Fibroblast of lung (primary cell): ENCODE measurements at places on chromosomes 2 and 18. TPM values are rescaled to one million over a fixed set of nuclear protein-coding genes. Genes with fewer than 3 reads are reported as not detected.

GRCh38 chr2:48812416-48812815 lies 56.9 kb upstream of the LHCGR start:
- no peak for DNase-seq

GRCh38 chr2:44668336-44668735 lies 273.2 kb upstream of the SIX3 start:
- no peak for DNase-seq

- DNase-seq, result no peak
These were observed 594.0 kb downstream of the ERBB4 start for GRCh38 chr2:211944572-211944971.

GRCh38 chr2:159968279-159968900 lies 94.0 kb downstream of the PLA2R1 start:
- DNase-seq, result peak; percentile 70

GRCh38 chr2:218811382-218811781 lies 20.2 kb downstream of the PRKAG3 start:
- peak; percentile 15 for DNase-seq

GRCh38 chr2:181312515-181312927 lies 144.7 kb upstream of the ITGA4 start:
- no peak for DNase-seq

- DNase-seq, result no peak
These were observed 414.4 kb upstream of the CDH7 start for GRCh38 chr18:65336411-65336810.

GRCh38 chr2:191676790-191677645 lies 918 bp upstream of the NABP1 start:
- peak; percentile 97 for DNase-seq

DNA sequence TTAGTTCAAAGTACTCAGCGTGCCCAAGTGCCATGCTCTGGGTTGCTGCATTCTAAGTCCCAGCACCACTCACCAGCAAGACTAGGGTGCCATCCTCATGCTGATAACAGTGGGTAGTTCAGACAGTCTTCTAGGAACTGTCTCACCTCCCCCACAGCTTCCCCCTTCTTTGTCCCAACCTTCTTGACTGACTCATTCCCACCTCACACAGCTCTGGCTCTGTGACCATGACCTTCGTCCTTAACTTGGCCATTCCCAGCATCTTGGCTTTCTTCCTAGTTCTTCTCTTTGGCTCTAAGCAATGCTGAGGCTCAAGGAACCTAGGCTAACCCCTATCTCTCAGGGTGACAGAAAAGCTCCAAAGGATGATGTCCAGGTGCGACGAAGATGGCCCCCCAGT lies 20.0 kb upstream of the CXCR4 start:
- no peak for DNase-seq

DNA sequence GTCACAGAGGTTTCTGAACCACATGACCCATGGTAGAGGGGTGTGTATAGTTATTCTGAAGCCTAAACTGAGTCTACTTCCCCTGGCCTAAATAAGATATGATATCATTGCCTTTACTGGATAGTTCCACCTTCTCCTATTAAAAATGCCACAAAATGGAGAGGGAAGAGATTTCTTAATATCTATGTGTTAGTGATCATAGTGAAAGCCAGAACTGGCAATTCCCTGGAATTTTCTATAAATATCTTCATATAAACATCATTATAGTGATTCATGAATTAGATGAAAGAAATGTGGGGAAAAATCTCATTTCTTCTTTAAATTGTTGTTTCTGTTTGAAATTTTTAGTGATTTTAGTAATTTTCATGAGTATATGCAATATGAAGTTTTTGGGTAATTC lies 45.8 kb downstream of the TSHZ1 start:
- no peak for DNase-seq

DNA sequence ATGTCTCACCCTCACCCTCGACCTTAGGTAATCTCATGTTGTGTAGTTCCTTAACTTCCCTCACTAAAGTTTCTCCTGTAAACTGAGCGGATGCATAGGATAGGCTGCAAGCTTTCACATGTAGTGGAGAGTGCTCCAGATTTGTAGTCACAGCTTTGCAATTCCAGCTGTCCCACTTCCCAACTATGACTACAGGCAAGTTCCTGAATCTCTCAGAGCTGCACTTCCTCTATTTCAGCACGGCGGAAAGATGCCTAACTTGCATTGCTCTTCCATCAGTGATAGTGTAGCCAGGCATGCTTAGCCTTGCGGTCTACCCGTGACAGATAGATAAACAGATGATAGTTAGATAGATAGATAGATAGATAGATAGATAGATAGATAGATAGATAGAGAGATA lies 183.1 kb upstream of the CCDC68 start:
- peak; percentile 59 for DNase-seq

GRCh38 chr2:205700331-205701132 lies 18.2 kb downstream of the NRP2 start:
- peak; percentile 97 for DNase-seq

DNA sequence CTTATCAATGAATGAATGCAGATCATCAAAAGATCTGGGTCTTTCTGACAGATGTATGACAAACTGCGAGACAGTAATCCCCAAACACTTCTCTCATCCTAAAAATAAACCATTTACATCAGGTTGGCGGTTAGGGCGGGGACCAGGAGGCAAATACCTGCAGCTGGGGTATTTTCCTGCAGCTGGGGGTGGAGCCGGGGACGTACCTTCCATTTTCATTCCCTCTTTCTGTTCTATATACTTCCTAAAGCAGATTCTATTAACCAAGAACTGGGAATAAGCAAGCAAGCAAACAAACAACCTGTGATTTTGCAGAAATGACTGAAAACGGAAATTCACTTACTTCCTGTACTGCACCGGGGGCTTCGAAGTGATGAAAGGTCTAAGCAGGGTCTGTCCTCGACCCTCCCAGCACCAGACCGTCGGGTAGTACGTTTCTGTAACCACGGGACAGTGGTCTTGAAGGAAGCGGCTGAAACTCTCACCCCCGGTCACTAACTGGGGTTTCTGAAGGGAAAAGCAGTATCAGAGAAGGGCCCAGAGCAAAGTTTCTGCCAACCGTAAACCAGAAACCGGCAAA lies 1.2 kb downstream of the ABHD3 start:
- peak; percentile 1 for DNase-seq

DNA sequence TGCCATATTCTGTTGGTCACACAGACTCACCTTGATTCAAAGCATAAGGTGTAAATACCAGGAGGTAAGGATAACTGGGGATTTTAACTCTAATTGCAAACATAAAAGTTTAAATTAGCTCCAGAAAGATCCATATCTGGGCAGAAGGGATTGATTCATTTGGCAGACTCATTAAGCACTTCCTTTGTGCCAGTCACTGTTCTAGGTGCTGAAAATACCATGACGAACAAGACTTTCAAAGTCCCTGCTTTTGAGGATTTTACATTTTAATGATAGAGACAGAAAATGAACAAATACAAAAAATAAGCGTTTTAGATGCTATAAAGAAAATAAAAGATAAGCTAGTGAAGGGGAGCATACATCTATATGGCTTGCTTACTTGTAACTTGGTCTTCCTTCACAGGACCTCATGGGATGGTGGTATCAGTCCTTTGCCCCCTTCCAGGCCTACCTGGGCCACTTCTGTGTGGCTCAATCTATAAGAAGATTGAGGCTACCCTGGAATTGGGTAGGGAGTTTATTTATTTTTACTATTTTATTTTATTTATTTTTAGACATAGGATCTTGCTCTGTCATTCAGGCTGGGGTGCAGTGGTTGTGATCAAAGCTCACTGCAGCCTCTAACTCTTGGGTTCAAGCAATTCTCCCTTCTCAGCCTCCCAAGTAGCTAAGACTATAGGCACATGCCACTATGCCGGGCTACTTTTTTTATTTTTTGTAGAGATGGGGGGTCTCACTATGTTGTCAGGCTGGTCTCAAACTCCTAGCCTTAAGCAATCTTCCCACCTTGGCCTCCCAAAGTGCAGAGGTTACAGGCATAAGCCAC lies 212.8 kb downstream of the MYCN start:
- no peak for DNase-seq

- DNase-seq, result no peak
These were observed 371.1 kb downstream of the TXNL1 start for GRCh38 chr18:56267334-56267733.

- DNase-seq, result peak; percentile 20
These were observed 636.2 kb downstream of the EPHA4 start for GRCh38 chr2:220935789-220936321.

DNA sequence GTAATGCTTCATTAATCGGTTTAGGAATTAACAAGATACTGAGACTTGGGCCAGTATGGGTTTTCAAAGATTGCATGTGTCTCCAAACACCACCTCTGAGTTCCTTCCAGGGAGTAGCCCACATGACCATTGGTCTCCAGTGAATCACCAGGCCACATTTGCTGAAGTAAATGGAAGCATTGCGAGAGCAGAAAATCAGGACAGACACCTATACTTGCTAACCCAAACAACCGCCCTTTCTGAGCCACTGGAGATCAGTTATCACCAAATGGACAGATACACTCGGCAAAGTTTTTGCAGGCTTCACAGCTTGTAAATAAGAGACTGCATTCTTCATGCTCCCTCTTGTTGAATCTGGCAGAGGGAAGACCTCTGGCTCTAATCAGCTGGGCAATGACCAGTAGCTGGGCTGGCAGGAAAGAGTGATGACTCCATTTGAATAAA lies 40.9 kb downstream of the GATA6 start:
- peak; percentile 83 for DNase-seq

GRCh38 chr2:120283649-120284048 lies 31.0 kb downstream of the RALB start:
- peak; percentile 49 for DNase-seq

The SNED1 gene
- 39.5 and 53.2 TPM in 2 replicates for total RNA-seq

The CTNNA2 gene
- not detected in 2 replicates for total RNA-seq

The LOXHD1 gene
- total RNA-seq, result not detected in 2 replicates

The THSD7B gene
- under 0.01 TPM in 2 replicates for total RNA-seq

The UNC80 gene
- under 0.01 TPM in 2 replicates for total RNA-seq

The ARHGAP25 gene
- 3.1 and 5.8 TPM in 2 replicates for total RNA-seq
